ENCODE measurements at places on chromosomes 2 and 18. TPM values are rescaled to one million over a fixed set of nuclear protein-coding genes. Genes with fewer than 3 reads are reported as not detected.

DNA sequence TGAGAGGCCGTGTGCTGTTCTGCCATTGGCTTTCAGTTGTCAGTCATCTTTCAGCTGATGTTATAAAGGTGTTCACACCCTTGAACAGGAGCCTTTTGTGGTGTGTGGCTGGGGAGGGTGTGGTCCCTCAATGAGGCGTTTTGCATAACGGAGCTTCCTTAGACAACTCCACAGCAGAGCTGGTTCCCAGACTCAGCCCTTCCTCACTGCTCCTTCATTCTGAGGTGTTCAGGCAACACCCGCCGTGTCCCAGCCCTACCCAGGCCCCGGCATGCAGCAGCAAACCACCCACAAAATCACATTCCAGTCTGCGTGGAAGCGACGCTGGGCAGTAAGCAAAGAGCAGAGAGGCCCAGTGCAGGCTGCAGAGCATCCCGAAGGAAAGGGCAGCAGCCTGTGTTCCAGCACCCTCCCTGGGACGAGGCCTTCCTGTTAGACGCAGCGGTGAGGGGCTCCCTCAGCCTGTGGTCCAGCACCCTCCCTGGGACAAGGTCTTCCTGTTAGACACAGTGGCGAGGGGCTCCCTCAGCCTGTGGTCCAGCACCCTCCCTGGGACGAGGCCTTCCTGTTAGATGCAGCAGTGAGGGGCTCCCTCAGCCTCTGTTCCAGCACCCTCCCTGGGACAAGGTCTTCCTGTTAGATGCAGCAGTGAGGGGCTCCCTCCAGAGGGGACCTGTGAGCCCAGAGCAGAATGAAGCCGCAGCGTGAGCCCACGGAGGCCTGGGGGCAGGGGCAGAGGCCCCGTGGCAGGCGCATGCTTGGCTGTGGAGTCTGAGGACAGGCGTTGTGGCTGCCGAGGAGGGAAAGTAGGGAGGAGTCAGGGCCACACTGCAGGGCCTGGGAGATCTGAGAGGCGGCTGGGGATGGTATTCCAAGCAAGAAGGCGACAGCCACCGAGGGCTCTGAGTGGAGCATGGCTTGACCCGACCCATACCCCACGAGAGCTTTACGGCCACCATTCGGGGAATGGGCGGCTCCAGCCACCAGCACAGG is 201.8 kb upstream of the HDAC4 start:
- H3K36me3 ChIP-seq = no peaks in the 10 kb centered on the region
- H3K27me3 ChIP-seq = no peaks in the 10 kb centered on the region
- no peak overlapping the region for H3K27ac ChIP-seq
- DNase-seq = no peak
- no peaks in the 10 kb centered on the region for H3K4me1 ChIP-seq

- H3K4me1 ChIP-seq = no peaks in the 10 kb centered on the region
- no peak overlapping the region for H3K4me3 ChIP-seq
- H3K36me3 ChIP-seq = no peaks in the 10 kb centered on the region
- no peak overlapping the region for H3K27ac ChIP-seq
- H3K27me3 ChIP-seq = peaks cover 22% of the 10 kb centered on the region
These were observed 156.7 kb downstream of the KLHL29 start for GRCh38 chr2:23541503-23542229.

- H3K4me3 ChIP-seq = no peak overlapping the region
- H3K27me3 ChIP-seq = no peaks in the 10 kb centered on the region
- no peaks in the 10 kb centered on the region for H3K36me3 ChIP-seq
- peaks cover 23% of the 10 kb centered on the region for H3K4me1 ChIP-seq
- peak overlapping the region; percentile 85 for H3K27ac ChIP-seq
These were observed 304.8 kb downstream of the CDCA7 start for GRCh38 chr2:173659509-173659908.

- H3K4me1 ChIP-seq = no peaks in the 10 kb centered on the region
- no peak overlapping the region for H3K27ac ChIP-seq
- no peak overlapping the region for H3K4me3 ChIP-seq
- no peaks in the 10 kb centered on the region for H3K27me3 ChIP-seq
- H3K36me3 ChIP-seq = no peaks in the 10 kb centered on the region
These were observed 85.2 kb downstream of the EIPR1 start for GRCh38 chr2:3292416-3292815.

DNA sequence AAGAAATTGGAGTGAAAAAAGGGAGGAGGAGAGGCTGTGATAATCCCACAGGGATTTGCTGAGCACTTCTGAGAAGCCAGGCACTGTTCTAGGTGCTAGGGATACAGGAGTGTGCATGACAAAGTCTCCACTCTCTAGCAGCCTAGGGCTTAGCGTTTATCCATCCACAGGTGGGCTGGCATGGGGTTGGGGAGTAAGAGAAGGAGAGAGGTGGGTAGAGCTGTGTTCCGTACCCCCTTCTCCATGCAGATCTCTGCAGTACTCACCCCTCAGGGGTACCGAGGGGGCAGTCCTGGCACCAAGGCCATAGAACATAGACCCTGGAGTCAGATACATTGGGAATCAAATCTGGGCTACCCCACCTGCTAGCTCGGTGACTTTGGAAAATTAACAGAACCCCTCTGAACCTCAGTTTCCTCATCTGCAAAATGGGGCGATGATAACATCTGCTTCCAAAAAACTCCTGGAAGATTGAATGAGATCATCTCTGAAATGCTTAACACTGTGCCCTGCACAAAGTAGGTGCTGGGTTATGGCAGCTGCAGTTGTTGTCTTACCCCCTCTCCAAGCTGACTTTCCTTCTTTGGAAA is 18.6 kb downstream of the FOSL2 start:
- H3K36me3 ChIP-seq = peaks cover 63% of the 10 kb centered on the region
- no peak overlapping the region for H3K4me3 ChIP-seq

DNA sequence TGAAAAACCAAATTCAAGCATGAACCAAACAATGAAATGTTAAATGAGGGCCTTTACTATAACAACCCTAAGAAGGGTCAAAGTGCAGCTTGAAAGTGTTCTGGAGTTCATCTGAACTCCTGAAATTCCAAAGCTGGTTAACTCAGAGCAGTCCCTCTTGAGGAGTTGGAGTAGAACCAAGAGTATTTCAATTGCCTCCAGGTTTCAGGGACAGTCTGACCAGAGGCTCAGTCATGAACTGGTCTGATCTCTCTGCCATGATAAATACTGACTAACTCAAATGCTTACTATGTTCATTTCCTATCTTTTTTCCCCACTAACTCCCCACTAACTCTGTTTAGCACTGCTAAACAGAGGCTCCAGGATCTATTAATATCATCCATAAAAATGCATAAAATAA is 2.7 kb downstream of the STARD7 start:
- peak overlapping the region; percentile 19 for H3K4me3 ChIP-seq
- no peaks in the 10 kb centered on the region for H3K27me3 ChIP-seq

DNA sequence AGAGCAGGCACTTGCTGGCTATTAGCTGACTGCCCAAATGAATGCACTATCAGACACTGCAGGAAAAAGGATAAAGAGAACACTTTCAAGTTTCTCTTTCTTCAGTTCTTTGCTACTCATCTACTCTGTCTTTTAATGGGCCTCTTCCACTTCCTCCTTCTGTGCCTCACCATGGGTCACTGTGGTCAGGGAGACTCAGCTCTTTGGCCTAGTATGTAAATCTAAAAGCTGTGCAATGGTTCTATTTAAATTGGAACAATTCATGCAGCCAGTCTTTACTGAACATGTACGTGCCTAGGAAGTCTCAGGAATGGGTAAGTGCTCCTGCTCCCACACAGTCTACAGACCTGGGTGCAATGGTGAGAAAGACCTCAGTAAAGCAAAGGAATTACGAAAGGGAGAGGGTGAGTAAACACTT is 79.1 kb upstream of the DNMT3A start:
- no peak for DNase-seq
- no peak overlapping the region for H3K4me3 ChIP-seq

GRCh38 chr2:102166189-102166845 is 20.5 kb upstream of the IL1RL2 start:
- peak; percentile 72 for DNase-seq
- H3K4me3 ChIP-seq = no peak overlapping the region
- no peaks in the 10 kb centered on the region for H3K4me1 ChIP-seq
- no peak overlapping the region for H3K27ac ChIP-seq
- peaks cover 4% of the 10 kb centered on the region for H3K36me3 ChIP-seq
- H3K27me3 ChIP-seq = no peaks in the 10 kb centered on the region

GRCh38 chr18:39318008-39318407 is 1752.4 kb upstream of the CELF4 start:
- no peak overlapping the region for H3K4me3 ChIP-seq
- H3K4me1 ChIP-seq = no peaks in the 10 kb centered on the region
- no peaks in the 10 kb centered on the region for H3K27me3 ChIP-seq
- DNase-seq = no peak
- no peak overlapping the region for H3K27ac ChIP-seq
- no peaks in the 10 kb centered on the region for H3K36me3 ChIP-seq

DNA sequence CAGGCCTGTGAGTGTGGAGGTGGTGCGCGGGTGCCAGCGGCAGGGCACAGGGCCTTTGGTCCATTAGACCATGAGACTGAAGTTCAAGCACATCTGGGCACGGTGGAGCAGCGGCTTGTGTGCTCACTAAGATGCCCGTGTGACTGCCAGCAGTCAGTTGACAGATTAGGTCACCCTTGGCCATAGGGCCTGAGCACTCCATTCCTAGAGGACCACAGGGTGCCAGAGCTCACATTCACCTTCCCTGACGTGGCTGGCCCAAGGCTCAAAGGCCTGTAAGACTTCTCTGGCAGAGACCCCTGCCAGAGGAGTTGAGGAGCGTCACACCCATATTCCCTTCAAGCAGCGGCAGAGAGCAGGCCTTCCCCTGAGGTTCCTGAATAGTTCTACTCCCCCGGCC is 650 bp downstream of the LHCGR start:
- H3K27me3 ChIP-seq = peaks cover 8% of the 10 kb centered on the region
- no peak overlapping the region for H3K4me3 ChIP-seq

DNA sequence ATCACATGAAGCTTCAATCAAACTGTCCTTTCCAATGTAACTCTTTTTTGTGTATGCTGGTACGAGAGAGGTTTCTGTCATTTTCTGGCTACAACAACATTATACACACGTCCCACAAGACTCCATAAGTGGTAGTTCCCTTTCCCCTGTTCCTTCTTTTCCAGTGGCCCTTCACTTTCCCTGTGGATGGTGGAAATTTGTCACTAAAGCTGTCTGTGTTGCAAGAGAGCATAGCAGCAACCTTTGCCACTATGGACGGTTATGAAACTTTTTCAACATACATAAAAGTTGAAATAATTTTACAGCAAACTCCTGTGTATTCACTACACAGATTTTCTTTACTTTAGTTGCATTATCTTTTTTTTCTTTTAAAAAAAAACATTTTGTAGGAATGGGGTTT is 18.7 kb downstream of the DBI start:
- peaks cover 10% of the 10 kb centered on the region for H3K4me1 ChIP-seq
- no peak for DNase-seq
- no peaks in the 10 kb centered on the region for H3K27me3 ChIP-seq
- no peaks in the 10 kb centered on the region for H3K36me3 ChIP-seq

DNA sequence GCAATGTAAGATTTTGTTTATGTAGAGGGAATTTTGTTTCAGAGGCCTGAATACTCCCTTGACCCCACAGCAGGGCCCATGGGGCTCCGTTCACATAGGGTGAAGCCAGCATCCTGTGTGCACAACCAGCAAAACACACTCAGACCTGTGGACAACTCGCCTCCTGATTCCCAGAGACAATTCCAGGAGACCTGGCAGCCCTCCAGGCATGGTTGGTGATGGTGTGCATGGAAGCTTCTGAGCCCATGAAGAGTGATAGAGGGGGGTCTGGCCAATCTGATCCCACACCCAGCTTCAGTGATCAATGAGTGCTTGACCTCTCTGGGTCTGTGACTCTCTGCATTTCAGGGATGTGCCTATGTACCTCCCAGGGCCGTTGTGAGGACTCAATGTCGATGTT is 91.0 kb upstream of the RAB6C start:
- H3K27me3 ChIP-seq = no peaks in the 10 kb centered on the region
- H3K27ac ChIP-seq = no peak overlapping the region
- H3K4me1 ChIP-seq = no peaks in the 10 kb centered on the region
- no peaks in the 10 kb centered on the region for H3K36me3 ChIP-seq
- H3K4me3 ChIP-seq = no peak overlapping the region
- DNase-seq = no peak

The SLC11A1 gene
- total RNA-seq = not detected

The SMPD4 gene
- 60.1 TPM for total RNA-seq

The MDH1B gene
- total RNA-seq = 1.9 TPM

The SERPINB4 gene
- not detected for total RNA-seq

The TBR1 gene
- not detected for total RNA-seq

The KLHL29 gene
- total RNA-seq = 4.8 TPM

The AGXT gene
- not detected for total RNA-seq

The IL1F10 gene
- not detected for total RNA-seq

The ANXA4 gene
- total RNA-seq = 132 TPM

The DAPL1 gene
- total RNA-seq = not detected

Measured in astrocyte (in vitro differentiated cells and primary cell).